ENCODE measurements at places on chromosomes 13 and 19.
A peak's percentile ranks its signal among the peaks of the same experiment; 100 is the strongest.

DNA sequence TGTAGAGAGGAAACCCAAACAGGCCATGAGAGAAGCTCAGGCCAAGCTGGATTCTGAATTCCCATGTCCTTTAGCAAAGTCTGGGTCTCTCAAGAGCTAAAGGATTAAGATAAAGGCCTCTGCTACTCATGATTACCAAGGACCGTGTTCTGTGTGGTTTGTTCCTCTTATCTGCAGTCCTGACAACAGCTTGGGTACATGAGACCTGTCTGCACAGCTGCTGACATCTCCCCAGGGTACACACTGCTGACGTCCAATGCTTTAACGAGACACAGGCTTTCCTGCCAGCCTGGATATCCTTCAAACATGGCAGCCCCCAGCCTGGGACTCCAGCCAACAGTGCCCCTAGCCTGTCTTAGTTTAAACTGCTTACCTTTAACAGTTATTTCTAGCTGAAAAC is 211.0 kb downstream of the SLC7A1 start:
- no peak for DNase-seq

DNA sequence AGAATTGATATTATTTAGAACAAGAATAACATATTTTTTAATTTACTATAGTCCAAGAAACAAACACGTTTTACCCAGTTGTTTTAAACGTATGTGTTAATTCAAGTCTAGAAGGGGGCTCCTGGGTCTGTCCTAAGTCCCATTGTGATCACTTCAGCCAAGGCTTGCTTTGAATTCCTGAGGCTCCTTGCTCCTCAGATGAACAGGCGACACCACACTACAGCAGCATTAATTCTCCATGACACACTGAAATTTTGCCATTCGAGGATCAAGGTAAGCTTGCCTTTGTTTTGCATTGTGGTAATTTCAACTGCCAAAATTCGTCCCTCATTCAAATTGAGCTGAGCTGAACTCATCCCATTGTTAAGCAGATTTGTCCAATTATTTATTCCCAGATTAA is 1442.6 kb downstream of the SLITRK5 start:
- no peak for DNase-seq

DNA sequence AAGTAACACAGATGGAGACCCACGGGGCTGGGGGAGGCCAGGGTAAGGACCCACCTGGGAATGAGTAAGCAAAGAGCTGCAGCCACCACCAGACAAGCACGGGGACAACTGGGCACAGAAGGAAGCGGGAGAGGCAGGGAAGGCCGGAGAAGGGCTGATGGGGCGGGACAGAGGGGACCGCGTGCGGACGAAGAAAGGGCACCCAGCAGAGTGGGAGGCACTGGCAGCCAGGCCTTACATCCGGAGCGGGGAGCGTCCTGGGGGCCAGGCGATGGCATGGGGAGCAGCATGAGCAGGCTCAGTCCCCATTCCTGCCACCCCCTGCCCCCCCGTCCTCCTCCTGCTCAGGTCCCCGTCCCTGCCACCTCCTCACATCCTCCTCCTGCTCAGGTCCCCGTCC is 3.0 kb downstream of the PROZ start:
- DNase-seq, result no peak

DNA sequence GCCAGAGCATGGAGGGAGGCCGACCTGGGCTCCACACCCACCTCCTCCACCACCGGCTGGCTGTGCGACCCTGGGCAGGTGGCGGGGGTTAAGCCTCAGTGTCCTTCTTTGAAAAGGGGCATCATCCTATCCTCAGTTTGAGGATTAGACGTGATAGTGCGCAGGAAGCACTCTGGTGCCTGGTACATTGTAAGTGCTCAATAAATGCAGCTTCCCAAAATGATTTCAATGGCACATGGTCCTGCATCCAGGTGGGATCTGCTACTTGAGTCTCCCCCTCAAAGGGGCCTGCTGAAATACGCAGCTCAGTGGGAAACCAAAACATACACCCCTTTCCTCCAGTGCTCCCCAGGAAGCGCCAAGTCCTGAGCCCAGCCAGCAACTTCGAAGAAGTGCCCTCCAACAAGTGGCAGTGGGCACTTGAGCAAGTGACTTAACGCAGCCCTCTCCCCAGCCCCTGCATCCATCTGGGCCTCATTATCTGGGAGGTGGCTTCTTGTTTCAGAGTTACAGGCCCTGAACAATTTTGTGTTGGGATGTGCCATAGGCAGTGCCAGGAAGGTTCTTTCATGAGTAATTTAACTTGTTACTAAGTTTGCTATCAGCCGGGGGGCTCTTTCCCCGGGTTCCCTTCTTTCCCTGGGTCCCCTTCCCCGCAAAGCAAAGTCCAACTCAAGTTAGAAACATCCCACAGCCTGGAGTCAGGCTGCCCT is 17.9 kb downstream of the ACTN4 start:
- no peak for DNase-seq

- DNase-seq, result no peak
Measured at GRCh38 chr13:101627556-101627943, 175.1 kb downstream of the ITGBL1 start.

GRCh38 chr13:46126552-46127357 is 21.9 kb upstream of the CPB2 start:
- DNase-seq, result peak; percentile 70

GRCh38 chr19:4449639-4450028 is 8.0 kb downstream of the UBXN6 start:
- no peak for DNase-seq

GRCh38 chr19:29674374-29675119 is 9.3 kb downstream of the PLEKHF1 start:
- DNase-seq, result no peak

- no peak for DNase-seq
Measured at GRCh38 chr13:110881839-110882627, 32.8 kb downstream of the ANKRD10 start.

- DNase-seq, result no peak
Measured at GRCh38 chr13:25494698-25495411, 123.1 kb downstream of the ATP8A2 start.

DNA sequence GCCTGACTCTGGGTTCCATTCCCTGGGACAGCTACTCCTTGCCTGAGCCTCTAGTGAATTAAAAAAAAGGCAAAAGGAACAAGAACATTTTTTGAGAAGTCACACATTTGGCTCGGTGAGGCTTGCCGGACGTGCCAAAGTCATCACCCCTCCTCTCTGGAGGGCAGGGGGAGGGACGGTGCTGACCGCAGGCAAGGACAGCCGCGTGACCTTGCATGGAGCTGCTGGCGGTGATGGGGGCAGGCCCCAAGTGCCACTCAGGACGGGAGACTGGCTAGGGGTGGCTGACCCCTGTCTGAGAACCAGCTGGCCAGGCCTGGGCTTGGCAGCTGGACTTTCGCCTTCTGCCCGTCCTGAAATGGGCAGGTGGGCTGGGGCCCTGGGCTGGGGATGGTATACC is 26.4 kb downstream of the MAP2K2 start:
- no peak for DNase-seq

DNA sequence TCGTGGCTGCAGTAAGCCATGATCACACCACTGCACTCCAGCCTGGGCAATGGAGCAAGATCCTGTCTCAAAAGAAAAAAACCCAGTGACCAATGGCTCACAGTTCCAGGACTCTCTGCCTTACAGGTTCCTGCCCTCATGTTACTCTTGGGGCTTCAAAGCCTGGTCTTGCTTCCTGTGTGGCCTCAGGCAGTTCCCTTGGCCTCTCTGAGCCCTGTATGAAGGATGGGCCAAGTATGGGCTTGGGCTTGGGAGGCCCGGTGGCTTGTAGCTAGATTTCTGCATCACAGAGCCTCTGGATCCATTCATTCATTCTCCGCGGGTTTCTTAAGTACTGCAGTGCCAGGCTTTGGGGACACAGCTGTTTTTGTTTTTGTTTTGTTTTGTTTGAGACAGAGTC is 780 bp upstream of the TSPAN16 start:
- no peak for DNase-seq

DNA sequence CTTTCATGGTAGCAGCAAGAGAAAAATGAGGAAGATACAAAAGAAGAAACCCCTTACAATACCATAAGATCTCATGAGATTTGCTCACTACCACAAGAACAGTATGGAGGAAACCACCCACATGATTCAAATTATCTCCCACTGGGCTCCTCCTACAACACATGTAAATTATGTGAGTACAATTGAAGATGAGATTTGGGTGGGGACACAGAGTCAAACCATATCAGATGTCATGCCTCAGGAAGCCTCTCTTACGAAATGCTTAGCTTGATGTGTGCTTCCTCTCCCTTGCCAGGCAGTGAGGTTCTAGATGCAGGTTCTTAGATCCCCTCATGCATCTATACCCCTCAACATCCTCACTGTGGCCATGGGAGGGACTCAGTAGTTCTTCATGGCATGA is 63.2 kb upstream of the RGCC start:
- DNase-seq, result no peak

- no peak for DNase-seq
Measured at GRCh38 chr13:23391752-23392151, 41.8 kb downstream of the SACS start.

DNA sequence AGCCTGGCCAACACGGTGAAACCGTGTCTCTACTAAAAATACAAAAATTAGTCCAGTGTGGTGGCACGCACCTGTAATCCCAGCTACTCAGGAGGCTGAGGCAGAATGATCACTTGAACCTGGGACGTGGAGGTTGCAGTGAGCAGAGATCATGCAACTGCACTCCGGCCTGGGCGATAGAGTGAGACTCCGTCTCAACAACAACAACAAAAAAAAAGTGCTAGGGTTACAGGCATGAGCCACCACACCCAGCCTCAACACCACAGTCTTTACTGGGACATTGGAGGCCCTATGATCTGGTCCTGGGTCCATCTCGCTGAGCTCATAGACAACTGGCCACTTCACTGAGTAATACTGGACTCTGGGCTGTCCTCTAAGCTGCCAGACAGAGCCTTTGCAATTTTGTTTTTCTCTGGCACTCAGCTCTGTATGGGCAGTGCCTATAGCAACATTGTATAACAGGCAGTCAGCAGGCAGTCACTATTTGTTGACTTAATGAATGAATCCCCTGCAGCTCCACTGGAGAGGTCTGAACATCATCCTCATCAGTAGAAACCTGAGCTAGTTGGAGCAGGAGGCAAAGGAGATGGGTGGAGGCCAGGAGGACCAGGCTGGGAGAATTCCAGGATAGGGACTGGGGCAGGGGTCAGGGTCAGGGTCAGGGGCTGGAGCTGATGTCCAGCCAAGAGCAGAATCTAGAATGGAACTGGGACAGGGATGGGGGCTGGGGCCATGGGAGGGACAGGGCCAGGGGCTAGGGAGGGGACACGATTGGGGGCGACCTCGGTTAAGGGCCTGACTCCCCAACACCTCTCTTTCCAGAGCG is 8.1 kb downstream of the BLOC1S3 start:
- DNase-seq, result no peak

GRCh38 chr19:6423499-6424194 is 964 bp downstream of the KHSRP start:
- DNase-seq, result peak; percentile 49

DNA sequence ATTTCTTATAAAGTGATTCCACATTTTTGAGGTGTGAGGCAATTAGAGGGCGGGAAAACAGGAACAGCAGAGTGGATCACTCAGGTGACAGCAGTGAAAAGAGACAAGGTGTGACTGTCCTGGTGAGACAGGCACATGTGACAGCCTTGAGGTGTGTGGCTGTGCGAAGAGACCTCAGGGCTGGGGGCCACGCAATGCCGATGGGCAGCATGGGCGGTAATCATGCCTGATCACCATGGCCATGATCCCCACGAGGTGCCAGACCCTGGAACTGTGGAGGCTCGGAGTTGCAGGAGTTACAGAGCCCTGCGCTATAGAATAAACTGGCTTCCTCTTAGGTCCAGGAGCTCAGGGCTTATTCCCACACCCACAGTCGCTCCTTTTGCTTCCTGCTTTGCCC is 2.0 kb downstream of the SPACA6 start:
- no peak for DNase-seq

GRCh38 chr13:82129281-82129680 is 1753.0 kb downstream of the SLITRK1 start:
- DNase-seq, result no peak

DNA sequence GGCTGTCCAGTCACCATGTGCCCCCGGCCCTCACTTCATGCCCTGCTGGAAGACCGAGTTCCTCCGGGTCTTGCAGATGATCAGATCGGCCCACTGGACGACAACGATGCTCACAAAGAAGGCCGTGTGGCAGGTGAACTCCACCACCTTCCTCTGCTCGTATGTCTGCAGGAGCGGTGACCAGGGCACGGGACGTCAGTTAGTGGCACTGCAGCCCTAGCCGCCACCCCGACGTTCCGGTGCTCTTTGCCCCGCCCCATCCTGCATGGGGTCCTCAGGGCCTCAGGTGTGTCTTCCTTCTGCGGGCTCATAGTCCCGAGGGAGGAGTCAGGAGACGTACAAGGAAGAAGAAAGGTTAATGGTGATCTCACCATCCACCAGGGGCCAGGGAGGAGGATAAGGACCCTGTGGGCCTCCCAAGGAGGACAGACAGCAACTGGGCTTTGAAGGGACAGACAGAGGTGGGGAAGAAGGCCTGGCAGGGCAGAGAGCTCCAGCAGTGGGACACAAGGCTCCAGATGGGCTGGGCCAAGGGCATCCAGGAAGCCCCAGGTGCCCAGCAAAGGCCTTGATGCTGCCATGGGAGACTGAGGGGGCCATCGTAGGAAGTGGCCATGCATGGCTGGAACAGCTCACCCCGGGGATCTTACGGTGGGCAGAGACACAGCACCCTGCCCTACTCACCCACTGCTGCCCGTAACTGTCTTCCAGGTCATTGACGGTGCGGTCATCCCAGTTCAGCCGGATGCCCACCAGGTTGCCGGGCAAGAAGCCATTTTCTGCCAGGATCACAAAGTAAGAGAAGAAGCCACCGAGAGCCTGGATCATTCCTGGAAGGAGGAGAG is 9.9 kb upstream of the RABAC1 start:
- DNase-seq, result no peak

- no peak for DNase-seq
Measured at GRCh38 chr19:28242317-28242927, 970.5 kb downstream of the UQCRFS1 start.

GRCh38 chr19:41529484-41530183 is 46.3 kb upstream of the CEACAM21 start:
- DNase-seq, result no peak

DNA sequence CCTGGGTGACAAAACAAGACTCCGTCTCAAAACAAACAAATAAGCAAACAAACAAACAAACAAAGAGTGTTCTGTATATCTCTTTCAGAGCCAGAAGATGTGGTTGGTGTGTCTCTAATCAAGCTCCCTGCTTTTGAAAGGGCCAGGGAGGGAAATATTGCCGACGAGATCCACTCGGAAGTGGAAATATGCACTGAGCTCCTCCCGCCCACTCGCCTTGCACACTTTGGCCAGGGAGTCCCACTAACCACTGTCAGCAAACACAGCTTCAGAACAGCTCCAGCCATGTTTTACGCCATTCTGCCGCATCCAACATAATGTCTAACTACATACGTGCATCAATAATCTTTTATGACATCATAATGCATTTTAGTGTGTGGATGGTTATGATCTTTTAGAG is 155.5 kb upstream of the VSTM2B start:
- DNase-seq, result no peak

GRCh38 chr13:32173881-32174280 is 141.3 kb downstream of the ZAR1L start:
- DNase-seq, result no peak

GRCh38 chr13:51894239-51894638 is 32.5 kb downstream of the CCDC70 start:
- no peak for DNase-seq

Measured in activated naive CD4-positive, alpha-beta T cell treated with Interleukin-2 at 50 U/mL for 16 hours (primary cell).